ENCODE measurements at places on chromosomes 5 and 9.

DNA sequence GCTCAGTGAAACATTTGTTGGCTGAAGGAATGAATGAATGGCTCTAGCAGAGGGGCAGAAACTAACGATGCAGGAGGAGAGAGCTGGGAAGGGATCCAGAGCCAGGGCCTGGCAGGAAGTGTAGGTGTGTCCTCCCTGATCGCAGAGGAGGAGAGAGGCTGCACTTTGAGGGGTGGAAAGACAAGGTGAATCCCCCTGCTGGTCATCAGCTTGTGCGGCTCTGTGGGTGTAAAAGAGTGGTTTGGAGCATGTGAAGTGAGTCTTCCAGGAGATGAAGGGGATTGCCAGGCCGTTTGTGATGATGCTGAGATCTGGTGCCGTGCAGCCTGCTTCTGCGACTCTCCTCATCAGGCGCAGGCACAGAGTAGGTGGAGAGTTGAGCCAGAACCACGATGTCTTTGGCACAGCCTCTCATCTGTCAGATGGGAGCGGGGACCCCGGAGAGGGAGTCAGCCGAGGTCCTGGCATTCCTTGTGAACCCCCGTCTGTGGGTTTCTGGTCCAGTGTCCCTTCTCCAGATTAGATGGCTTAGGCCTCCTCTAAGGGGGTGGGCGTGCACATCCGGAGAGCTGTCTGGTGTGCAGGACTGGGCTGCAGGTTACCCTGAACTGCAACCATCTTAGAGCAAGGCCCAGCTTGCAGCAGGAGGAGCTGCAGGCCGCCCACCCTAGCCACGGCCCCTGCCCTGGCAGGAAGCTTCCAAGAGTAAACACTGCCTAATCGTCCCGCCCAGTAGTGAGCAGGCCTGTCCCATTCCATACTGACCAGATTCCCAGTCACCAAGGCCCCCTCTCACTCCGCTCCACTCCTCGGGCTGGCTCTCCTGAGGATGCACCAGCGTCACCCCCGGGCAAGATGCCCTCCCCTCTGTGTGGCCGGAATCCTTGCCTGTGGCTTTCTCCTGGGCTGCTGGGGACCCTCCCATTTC lies at the start of gene ADAMTS13:
TSS of gene ADAMTS13 (plus strand) at position 753 of the 928 bp plus-strand sequence. CDS start at position 830, 77 bp downstream.
- no peak for DNase-seq

GRCh38 chr5:179914032-179914755 lies 6.5 kb upstream of the TBC1D9B start:
- DNase-seq, result no peak

DNA sequence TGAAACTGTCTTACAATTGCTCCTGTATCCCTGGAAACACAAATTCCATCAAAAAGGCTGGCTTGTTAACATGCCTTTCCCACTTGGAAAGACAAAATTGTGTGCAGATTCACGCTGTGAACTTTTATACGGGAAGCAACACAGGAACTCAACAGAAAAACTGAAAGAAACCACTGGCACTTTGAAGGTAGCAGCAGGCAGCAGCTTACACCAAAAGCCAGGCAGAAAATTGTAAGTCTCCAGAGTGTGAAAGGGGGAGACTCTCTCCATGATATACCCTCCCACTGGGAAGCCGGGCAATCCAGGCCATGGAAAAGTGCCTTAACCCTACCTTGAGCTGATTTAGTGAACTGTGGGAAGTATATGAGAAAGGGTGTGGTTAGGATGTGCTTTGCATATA lies 943.7 kb downstream of the CDH18 start:
- no peak for DNase-seq

DNA sequence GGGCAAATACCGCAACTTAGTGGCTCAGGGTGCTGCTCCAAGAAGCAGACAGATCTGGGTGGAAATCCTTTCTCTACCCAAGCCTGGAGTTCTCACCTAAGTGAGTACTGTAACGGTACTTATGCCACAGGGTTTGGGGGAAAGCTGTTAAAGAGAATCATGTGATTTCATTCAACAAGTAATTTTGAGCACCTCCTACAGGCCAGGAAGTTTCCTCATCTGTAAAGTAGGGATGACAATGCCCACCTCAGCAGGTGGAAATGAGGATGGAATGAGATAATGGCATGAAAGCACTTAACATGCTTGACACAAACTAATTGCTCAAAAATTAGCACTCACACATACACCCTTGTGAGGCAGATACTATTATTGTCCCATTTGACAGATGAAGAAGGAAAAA lies 114.1 kb downstream of the JAKMIP2 start:
- DNase-seq, result no peak

GRCh38 chr5:16671208-16671607 lies 54.4 kb upstream of the RETREG1 start:
- DNase-seq, result no peak

- DNase-seq, result no peak
These were observed 74.7 kb upstream of the SPTLC1 start for GRCh38 chr9:92189782-92190535.

GRCh38 chr5:8813180-8813579 lies 732.7 kb downstream of the SEMA5A start:
- no peak for DNase-seq

DNA sequence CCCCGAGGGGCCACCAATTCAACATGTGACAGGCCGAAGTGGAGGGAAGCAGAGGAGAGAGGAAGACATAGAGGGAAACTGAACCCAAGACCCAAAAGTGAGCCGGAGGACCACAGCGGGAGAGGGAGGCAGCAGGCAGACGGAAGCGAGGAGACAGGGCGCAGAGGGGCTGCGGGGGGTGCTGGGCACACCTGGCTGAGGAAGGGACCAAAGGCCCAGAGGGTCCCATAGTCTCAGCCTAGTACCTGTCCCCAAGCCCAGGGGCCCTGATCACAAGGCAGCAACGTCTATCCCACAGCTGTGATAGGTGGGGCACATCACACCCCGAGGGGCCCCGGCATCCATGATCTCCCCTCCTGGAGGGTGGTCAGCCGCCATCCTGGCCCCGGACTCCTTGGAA lies 7.1 kb upstream of the RALGDS start:
- no peak for DNase-seq

DNA sequence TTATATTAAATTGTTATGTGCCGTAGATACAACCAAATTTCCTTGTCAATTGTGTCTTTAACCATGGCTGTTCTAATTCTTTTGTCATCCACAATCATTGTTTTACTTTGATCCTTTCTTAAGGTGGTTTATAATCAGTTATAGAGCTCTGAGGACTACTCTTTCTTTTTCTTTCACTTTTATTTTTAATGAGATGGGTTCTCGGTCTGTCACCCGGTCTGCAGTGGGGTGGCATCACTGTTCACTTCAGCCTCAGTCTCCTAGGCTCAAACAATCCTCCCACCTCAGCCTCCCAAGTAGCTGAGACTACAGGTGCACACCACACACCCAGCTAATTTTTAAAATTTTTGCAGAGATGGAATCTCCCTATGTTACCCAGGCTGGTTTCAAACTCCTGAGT lies 74.2 kb downstream of the ANXA2R start:
- DNase-seq, result no peak

GRCh38 chr5:168313596-168314204 lies 22.3 kb downstream of the WWC1 start:
- no peak for DNase-seq

- no peak for DNase-seq
These were observed 57.6 kb downstream of the PAX5 start for GRCh38 chr9:36976371-36977030.
